CD14-positive monocyte (primary cell): ENCODE measurements at places on chromosomes 5 and 9.

GRCh38 chr9:14077672-14078071, 236.3 kb downstream of the NFIB start:
- DNase-seq: no peak

GRCh38 chr9:8390571-8390970, 591.0 kb upstream of the DMAC1 start:
- DNase-seq: no peak

DNA sequence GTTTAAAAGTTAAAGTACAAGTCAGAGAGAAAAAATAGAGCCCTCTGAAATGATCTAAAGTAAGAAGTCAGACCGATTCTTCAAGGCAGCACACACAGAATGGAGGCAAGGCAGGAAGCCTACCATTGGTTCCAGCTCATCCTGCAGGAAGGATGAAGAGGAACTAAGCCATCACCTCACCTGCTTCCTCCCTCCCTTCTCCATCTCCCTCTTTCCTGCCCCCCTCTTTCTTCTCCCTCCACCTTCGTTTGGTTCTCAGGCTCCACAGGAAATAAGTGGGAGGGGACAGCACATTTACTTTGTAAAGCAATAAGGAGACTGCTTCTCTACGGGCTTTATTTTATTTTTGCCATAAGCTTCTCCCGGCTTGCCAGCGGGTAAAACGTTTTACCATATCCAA, 213.4 kb downstream of the TRIM32 start:
- no peak for DNase-seq

- no peak for DNase-seq
Measured at GRCh38 chr9:121328876-121329681, 41.0 kb downstream of the STOM start.

GRCh38 chr9:3997492-3997891, 302.4 kb downstream of the GLIS3 start:
- no peak for DNase-seq

GRCh38 chr5:16757989-16758501, 141.2 kb upstream of the RETREG1 start:
- DNase-seq: no peak
